ENCODE measurements at places on chromosomes 6 and 20.

GRCh38 chr6:12916006-12916405 is 199.4 kb downstream of the PHACTR1 start:
- DNase-seq = no peak

GRCh38 chr6:140537834-140538705 is 1163.6 kb upstream of the CITED2 start:
- peak; percentile 10 for DNase-seq

- DNase-seq = no peak
Measured at GRCh38 chr6:131954775-131955107, 3.6 kb upstream of the CCN2 start.

- DNase-seq = peak; percentile 62
Measured at GRCh38 chr6:168968228-168968627, 285.4 kb downstream of the THBS2 start.

- no peak for DNase-seq
Measured at GRCh38 chr6:17218023-17218748, 63.0 kb upstream of the RBM24 start.

DNA sequence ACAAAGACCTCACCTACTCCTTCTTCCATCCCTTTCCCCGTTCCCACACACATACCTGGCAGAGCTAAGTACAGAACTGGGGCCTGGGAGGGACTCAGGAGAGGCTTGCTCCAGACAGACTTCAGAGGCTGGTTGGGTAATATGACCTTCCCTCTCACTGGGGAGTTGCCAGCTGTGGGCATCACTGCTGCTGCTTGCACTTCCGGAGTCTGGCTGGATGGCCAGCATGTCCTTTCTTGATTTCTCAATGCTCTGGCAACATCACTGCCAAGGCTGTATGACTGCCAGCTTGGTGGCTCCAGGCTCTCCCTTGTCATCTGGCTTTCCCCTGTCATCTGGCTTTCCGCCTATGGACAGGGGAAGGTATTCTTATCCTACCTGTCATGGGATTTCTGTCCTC is 47.8 kb downstream of the CDH22 start:
- DNase-seq = peak; percentile 11
